ENCODE measurements at places on chromosomes 2 and 18.
A peak's percentile ranks its signal among the peaks of the same experiment; 100 is the strongest.

DNA sequence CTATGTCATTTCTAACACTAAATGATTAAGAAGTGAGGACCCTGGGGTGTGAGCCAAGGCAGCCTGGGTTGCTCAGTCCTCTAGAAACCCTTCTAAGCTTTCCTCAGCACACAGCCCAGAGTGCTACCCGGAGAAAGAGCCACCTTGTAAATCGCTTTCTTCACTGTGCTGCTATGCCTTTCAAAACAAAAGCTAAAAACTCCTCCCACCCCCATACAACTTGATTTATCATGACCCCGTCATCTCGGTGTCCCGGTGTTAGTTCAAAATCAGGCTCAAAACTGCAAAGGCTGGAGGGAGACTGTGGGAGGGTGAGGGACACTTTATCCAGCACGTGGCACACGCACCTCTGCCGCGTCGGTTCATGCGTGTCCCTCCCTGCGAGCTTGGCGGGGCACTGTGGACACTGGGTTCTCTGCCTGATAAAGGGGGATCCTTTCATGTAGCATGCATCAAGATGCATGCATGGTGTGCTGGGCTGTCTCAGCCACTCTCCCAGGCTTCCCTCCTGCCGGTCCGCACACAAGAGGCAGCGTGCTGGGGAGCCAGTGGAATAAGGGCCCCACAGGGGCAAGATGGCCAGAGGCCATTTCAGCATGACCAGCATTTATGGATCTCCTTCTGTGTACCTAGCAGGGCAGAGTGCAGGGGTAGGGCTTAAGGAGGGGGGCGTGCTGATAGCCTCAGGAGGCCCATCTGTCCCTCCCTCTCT lies 170.4 kb downstream of the SMAD7 start:
- DNase-seq, result no peak

- no peak for DNase-seq
Observed at GRCh38 chr2:15693926-15694588, 102.4 kb downstream of the DDX1 start.

- peak; percentile 72 for DNase-seq
Observed at GRCh38 chr2:39664888-39665591, 677 bp upstream of the TMEM178A start.

GRCh38 chr2:161039071-161039470 lies 121.2 kb upstream of the TANK start:
- DNase-seq, result no peak

DNA sequence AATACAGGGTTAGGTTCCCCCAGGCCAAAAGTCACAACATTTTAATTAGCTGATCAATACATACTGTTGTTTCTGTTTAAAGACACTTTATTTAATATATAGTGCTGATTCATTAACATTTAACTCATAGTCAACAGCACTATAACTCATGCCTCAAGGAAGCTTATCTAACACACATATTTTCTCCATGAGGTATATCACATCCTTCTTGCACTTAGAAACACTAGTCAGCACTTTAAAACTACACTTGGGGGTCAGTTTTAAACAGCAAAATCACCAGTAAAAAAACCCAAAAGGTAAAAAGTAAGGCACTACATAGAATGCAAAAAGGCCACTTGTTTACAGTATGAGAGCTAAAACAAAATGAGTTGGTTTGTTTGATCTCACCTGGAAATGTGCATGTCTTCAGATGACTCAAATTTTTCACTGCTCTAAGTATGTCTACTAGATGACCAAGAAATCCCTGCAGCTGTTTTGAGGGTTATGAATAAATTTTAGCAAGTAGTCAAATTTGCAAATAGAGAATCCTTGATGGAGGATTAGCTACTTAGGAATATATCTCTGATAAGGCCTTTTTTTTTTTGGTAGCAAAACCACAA lies 54.1 kb upstream of the EPB41L5 start:
- no peak for DNase-seq

DNA sequence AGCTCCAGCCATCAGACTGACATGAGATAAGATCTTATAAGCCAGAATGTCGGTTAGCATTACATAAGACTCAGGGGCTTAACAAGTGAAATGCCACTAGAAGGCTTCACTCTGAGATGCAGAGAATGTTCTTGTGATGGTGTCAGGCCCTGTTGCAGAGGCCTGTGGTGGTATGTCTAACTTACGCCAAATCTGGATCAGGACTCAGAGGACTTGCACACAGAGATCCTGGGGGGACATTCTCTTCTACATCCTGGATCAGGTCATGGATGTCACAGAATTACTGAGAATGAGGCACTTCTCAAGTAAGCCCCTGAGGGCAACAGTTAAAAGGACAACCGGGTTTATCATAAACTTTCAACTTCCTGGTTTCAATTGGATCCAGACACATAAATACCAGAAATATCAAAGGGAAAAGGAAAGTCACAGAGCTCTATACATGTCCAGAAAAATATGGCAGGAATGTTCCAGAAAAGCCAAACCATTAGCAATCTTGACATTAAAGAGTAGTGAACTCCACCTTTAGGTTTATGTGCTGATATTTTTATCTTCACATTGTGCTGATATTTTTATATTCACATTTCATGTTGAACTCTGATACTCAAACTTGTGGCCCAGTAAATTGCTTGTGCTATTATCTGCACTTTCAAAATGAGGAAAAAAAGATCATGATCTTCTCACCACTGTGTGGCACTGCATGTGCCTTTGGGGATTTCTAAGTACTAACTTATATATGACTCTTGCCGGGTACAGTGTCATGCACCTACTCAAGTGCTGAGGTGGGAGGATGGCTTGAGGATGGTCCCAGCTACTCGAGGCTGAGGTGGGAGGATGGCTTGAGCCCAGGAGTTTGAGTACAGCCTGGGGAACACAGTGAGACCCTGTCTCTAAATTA lies 137.5 kb upstream of the RNF152 start:
- DNase-seq, result peak; percentile 65

- DNase-seq, result no peak
Observed at GRCh38 chr2:98118161-98118560, 31.2 kb downstream of the VWA3B start.

GRCh38 chr2:133591164-133591563 lies 22.9 kb upstream of the NCKAP5 start:
- DNase-seq, result no peak

DNA sequence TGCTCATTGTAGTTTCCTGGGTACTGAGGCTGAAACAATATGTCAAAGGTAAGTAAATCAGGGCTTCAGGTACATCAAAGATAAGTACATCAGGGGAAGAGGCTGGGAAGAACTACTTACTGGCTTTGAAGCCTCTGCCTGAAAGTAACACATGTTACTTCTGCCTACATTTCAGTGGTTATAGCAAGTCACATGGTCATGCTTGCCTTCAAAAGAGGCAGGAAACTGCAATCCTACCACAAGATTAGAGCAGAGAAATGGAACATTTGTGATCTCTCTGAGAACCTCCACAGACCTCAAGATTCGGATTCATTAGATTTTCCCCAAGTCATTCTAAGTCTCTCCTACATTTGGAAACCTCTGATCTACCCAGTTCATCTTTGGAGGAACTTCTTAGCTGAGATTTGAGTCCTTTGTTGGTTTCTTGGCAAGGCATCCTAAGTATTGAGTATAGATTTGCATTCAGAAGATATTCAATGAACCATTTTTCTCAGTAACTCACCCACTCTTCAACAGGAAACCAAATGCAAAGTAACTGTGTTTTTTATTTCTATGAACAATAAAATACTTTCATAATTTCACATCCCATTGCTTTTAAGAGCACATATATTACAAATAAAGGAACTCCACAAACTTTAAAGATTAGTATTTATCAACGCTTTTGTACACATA lies 48.5 kb upstream of the CCDC195 start:
- no peak for DNase-seq

GRCh38 chr18:28176948-28177827 lies at the start of gene CDH2:
TSS of gene CDH2 (minus strand) at chr18:28177130. CDS start at chr18:28177022, 108 bp downstream.
- DNase-seq, result peak; percentile 97

GRCh38 chr2:46487667-46488335 lies 8.4 kb downstream of the TMEM247 start:
- peak; percentile 90 for DNase-seq

DNA sequence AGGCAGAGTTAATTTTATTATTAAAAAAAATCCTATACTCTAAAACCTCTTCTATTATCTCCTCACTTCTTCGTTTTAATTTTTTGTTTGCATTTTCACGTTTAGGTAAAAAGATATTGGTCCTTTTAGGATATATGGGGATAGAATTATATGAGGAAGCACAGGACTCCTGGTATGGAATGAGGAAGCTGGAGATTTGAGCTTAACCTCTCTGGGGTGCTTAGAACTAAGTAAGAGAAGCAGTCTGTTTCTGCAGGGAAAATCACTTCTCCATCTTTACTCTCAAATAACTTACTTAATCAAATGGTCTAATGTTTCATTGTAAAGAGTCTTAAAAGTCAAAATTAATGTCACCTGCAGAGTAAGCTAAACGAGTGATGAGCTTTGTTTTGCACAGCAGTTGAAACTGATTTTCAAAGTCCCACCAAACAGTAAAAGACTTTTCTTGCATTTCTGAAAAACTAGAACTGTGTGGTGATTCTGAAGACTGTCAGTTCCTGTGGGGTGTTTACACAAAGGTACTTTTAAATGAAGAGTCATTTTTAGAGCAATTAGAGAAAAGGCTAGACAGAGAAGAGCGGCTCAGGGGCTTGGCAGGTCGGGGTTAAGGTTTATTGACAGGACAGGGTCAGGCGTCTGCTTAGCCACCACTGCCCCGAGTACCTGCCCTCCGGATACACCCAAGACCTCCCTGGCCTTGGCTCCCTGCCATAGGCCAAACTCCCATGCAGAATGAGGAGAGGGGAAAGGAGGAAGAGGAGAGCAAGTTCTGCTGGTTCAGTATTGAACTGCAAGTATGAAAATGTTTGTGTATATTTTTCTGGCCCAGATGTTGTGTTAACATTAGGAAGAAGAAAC lies 21.6 kb downstream of the METAP1D start:
- DNase-seq, result peak; percentile 82

- peak; percentile 46 for DNase-seq
Observed at GRCh38 chr2:19850056-19851050, 51.4 kb downstream of the TTC32 start.

GRCh38 chr2:111053825-111054515 lies 66.7 kb upstream of the BCL2L11 start:
- DNase-seq, result peak; percentile 39

GRCh38 chr18:57792631-57793301 lies 10.3 kb downstream of the ATP8B1 start:
- no peak for DNase-seq

DNA sequence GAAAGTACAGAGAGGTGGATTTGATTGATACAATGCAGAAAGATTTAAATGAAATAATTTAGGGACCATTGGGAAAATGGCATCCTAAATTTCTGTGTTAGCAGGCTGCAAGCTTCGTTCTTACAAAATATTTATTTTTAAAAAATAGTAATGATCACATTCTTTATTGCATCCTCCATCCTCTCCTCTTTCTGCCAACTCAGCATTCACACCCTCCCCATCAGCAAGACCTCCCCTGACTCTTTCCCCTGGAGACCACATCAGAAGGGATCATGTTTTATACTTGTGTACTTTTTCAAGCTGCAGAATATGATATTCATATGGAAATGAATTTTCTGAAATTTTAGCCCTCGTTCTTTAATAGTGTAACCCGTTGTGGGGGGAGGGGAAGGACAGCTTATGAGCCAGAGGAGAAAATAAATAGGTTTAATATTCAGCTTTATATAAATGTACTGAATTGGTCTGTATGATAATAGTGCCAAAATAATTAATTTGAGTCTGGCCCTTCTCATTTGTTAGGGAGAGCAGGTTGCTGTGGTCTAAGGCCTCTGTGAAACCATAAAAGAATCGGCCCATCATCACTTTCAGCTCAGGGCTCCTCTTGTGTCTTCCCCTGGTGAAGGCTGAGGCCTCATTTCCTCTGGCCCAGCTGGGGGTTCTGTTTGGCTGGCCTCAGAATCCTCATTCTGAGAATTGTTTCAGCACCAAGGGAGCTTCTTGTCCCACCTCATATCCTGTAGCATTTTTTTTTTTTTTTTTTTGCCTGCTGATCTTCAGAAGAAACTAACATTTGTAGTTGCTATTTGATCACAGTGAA lies 330.8 kb downstream of the TXNL1 start:
- DNase-seq, result no peak

- peak; percentile 69 for DNase-seq
Observed at GRCh38 chr18:59650266-59650820, 46.9 kb downstream of the CCBE1 start.
